ENCODE measurements at places on chromosomes 2 and 18.

- DNase-seq: no peak
Measured at GRCh38 chr2:8729939-8730338, 48.1 kb downstream of the ID2 start.

- no peak for DNase-seq
Measured at GRCh38 chr2:168120730-168121129, 126.7 kb downstream of the STK39 start.

DNA sequence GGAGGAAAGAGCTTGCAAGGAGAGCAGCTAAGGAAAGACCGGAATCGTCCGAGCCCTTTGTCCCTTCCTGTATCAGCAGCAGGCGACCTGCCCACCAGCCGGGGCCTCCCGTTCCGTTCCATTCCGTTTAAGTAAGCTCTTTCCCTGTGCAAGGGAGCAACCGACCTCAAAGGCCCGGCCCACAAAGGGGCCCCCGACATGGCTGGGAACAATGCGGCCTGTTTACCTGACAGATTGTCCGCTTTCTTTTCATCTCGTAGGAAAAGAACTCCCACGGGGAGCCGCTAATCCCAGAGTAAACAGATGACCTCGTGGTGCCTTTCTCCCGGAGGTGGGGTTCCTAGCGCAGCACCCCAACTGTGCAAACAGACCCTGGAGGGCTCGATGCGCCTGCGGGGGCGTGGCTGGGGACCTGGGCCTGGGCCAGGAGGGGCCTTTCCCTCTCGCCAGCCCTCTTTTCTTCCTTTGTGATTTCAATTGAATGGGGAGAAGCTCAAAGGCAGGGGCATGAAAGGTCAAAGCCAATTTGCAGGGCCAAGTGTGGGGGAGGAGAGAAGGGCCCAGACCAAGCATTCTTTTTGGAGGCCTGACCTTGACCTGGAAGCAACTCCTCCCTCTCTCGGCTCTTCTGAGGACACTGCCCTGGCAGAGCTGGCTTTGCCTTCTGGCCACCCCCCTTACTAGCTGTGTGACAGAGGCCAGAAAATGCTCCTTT, 120.2 kb downstream of the INHBB start:
- DNase-seq: no peak

- no peak for DNase-seq
Measured at GRCh38 chr2:219687272-219687671, 59.8 kb downstream of the SLC4A3 start.

DNA sequence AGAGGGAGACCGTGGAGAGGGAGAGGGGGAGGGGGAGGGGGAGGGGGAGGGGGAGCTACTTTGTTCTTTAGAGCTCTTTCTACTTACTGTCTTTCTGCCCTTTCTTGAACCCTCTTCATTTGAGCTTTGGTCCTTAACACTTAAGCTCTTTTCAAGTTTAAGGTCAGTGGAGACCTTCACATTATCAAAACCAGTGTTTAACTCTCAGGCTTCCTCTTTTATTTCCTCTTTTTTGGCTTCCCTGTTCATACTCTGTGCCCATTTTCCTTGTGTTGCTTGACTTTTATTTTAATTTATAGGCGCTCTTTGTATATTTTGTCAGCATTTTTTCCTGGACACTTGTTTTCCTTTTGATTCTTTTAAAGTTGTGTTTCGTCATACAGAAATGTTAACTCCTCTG, 37.1 kb downstream of the ACSL3 start:
- DNase-seq: no peak

DNA sequence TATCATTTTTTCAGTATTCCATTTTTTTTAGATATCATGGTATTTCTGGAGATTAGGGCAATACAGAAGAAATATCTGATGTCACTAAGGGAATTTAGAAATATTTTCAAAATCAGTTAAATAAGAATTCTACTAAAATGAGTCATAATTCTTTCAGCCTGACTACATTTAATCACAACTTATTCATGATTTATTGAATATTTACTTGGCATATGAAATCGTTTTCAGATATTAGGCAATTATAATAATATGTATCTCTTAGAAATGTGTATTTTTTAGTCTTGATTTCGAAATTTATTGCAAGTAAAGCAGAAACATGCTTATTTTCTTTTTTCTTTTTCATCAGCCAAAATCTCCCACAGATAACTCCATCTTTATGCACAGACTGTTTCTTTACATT, 142.2 kb downstream of the CCDC102B start:
- no peak for DNase-seq

DNA sequence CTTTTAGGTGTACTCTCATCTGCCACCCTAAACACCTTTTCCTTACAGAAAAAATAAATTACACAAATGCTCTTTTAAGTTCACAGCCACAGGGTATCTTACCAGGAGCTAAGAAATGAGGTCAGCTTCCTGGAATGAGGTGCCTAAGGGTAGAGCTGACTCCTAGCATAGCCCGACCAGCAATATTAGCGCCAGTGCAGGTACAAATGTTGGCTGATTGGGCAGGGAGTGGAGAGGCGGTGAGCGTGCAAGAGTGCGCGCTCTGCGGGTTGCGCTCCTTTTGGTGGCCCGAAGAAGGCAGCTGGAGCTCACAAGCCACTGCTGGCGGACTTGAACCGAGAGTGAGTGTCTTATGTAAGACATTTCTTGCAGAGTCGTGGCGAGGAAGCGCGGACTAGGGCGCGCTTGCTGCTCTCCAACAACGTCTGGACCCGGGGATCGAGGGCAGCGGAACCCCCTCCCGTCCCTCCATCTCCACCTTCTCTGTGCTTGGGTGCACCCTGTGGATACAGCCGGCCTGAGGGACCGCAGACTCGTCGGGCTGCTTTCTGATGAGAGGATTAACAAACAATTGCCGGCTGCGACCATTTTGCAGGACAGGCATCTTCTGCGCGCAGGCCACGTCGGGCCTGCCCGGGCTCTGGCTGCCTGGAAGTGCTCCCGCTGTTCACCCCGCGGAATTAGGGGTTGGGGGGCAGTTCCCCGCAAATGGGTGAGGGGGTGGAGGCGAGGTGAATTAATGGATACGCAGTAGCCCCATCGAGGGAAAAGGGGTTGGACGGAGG, 17.3 kb downstream of the BOLA3 start:
- DNase-seq: no peak

DNA sequence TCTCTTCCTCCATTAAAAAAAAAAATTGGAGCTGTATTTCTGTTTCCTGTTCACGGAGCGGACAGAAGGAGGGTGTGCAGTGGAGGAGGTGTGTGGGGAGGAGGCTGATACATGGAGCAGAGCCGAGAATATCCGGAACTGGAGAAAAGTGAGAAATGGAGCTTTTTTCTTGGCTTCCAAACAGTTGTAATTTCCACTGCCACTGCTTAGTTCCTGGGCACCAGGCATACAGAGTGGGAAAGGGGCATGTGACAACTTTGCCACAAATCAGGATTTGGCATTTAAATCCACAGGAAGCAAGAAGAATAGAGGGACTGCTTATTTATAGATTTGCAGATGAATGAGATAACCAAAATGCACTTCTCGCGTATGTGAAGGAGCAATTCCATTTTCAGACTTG, 71.2 kb downstream of the BCL11A start:
- DNase-seq: no peak

GRCh38 chr2:20585710-20586594, 64.9 kb downstream of the HS1BP3 start:
- DNase-seq: no peak

DNA sequence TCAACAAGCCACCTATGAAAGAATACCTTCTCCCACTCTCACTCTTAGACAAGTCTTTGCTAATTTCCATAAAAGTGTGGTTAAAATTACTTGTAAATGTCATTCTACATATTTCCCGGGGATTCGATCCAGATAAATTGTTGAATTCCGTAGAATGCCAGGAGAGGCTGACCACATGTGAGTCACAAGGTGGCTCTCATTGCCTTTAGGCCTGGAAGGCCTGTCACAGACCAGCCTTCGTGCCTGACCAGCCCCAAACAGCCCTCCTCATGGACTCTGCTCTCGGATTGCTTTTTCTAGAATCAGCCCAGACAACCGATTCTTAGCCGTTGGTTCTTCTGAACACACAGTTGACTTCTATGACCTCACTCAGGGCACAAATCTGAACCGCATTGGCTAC, 86.0 kb downstream of the RTN4 start:
- no peak for DNase-seq

DNA sequence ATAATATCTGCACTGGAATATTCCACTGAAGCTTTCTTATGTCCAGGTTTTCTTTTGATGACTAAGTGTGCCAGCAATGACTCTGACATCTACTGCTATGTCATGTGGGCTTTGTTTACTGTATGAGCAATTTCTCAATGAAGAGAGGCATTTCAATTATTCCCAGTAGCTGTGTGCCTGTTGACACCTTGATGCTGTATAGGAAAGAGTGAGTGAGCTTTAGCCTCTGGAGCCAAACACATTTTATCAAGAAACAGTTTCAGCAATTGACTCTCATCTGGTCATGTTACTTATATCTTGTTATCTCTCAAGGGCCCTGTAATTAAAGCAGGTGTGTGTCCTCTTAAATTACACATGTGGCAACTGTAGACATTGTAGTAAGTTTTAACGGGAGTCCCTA, 493.2 kb upstream of the FANCL start:
- DNase-seq: no peak

- no peak for DNase-seq
Measured at GRCh38 chr2:6764968-6765723, 100.6 kb downstream of the CMPK2 start.

DNA sequence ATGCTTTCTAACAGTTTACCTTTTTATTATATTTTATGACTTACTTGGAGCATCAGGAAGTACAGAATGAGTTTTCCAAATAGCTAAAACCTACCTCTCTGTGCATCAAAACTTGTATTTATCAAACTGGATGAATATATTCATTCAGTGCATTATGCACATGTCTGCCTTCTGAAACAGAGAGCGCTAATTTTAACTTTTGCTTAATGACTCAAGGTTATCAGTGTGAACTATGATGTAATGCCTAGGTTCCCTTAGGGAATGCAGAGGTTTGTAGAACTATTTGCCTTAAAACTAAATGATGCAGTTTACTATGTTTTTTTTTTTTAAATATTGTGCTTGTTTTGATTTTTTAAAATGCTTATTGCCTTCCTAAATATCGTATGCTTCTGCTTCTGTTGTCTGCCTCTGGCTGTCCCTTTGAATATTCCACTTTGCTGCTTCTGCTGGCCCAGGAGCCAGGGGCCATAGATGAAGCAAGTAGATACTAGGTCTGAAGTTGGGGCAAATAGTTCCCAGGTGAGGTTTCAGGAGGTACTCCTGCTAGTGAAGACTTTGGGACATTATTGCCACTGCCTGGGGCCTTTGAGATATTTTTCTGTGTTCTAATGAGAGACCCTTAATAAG, 16.5 kb downstream of the TMEM178A start:
- no peak for DNase-seq

DNA sequence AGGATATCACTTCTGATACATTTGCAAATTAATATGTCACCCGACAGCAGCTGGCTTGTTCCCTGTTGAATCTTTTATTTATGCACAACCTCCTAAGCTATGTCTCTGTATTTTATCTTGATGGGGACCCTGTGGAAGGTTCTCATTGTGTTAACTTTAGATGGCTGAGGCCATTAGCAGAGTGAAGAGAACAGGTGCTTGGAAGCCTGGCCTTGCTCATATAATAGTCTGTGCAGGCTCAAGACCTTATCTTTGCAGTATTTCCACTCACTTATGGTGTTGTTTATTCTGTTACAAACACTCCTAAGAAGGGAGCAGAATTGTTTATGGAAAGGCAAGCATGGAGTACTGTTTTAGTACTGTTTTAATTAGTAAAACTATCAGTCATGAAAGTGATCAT, 107.6 kb downstream of the SETBP1 start:
- DNase-seq: no peak

GRCh38 chr2:140990416-140990815, 1140.4 kb downstream of the LRP1B start:
- no peak for DNase-seq

- no peak for DNase-seq
Measured at GRCh38 chr2:64153811-64154210, 9.6 kb upstream of the PELI1 start.

DNA sequence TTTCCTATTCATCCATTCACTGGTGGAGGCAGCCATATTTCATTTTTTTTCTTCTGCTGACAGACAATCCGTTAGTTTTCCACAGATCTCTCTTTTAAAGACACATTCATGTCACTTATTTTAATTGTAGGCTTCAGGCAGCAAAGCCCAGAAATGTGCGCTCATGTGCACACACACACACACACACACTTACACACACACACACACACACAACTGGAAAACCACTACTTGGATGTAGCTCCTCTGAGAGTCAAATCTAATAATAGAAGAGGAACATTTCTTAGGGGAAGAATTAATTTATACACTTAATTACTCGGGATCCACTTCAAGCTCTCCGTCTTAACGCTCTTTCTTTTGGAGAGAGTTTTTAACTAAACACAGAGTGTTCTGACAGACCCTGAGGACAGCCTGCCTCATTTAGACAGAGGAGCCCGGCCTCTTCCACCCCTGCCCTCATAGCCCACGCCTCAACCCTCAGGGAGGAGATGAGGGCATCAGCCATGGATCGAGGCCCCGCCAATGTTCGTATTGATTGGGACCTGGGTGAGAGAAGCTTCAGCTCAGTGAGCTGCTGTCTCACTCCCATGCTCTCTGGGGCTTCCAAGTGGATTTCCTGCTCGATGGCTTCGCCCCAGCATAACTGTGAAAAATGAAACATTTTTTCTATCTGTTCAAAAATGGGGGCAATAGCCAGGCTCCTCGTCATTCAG, 261.4 kb upstream of the SKOR2 start:
- no peak for DNase-seq

GRCh38 chr2:175019566-175020327, 14.6 kb upstream of the CHN1 start:
- no peak for DNase-seq

DNA sequence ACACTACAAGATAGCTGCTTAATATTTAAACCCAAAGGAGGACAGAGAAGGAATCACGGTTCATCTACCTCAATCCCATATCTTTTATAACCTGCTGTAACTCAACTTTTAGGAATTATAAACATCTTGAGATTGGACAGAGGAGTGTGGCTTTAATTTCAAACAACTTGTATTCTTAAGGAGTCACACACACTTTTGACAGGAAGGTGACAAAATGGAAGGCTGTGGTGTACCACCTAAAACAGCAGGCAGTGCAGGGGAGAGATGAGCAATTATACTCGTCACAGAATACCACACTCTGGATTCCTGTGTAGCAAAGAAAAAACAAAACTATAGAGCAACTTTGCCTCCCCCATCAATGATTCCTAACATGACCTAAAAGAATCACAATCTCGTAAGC, 194.8 kb downstream of the ZEB2 start:
- DNase-seq: no peak

GRCh38 chr2:169361706-169362117, 622 bp downstream of the LRP2 start:
- DNase-seq: no peak

DNA sequence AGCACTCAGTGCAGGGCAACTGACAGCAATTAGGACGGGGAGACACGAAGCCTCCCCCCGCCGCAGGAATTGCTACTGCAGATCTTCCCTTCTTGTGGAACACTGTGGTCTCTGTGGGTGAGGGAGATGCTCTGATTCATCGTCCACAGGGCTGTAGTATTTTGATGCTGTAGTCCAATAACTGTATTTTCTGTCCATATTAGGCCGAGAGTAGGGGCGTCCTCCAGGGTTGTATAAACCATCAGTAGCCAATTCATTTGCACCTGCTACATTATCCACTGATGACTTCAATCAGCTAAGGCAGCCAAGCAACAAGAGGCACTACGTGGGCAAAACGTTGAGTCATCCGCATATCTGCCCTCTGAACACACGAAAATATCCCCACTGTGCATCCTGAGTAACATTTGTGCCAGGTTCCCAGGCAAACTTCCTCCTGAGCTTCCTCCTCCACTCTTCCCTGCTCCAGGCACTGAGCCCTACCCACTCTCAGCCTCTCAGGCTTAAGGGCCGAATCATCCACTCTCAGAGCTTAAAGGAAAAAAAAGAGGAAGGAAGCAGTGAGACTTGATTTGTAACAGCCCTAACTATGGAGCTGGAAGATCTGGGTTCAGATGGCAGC, 62.1 kb downstream of the LBH start:
- DNase-seq: no peak

Data from NCI-H446 (cell line).